Stimulated activated CD4-positive, alpha-beta T cell treated with anti-CD3 and anti-CD28 coated beads, Interleukin-1b, Interleukin-23, amount 100 ng/mL, for 1 hour (primary cell): ENCODE measurements at places on chromosomes 6 and 20.

DNA sequence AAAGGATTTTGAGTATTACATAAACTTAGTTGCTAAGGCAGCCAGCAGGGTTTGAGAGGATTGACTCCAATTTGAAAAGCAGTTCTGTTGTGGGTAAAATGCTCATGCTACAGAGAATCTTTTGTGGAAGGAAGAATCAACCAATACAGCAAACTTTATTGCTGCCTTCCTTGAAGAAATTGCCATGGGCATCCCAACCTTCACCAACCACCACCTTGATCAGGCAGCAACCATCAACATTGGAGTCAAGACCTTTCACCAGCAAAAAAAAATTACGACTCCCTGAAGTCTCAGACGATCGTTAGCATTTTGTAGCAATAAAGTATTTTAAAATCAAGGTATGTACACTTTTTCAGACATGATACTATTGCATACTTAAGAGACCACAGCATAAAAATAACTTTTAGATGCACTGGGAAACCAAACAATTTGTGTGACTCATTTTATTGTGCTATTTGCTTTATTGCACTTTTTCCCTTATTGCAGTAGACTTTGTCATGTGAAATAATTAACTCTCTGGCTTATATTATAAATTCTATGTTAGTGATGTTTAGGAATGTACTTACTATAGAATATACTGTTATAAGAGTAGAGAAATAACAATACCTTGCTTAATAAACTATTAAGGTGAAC, 390.8 kb downstream of the CDKAL1 start:
- DNase-seq: no peak

DNA sequence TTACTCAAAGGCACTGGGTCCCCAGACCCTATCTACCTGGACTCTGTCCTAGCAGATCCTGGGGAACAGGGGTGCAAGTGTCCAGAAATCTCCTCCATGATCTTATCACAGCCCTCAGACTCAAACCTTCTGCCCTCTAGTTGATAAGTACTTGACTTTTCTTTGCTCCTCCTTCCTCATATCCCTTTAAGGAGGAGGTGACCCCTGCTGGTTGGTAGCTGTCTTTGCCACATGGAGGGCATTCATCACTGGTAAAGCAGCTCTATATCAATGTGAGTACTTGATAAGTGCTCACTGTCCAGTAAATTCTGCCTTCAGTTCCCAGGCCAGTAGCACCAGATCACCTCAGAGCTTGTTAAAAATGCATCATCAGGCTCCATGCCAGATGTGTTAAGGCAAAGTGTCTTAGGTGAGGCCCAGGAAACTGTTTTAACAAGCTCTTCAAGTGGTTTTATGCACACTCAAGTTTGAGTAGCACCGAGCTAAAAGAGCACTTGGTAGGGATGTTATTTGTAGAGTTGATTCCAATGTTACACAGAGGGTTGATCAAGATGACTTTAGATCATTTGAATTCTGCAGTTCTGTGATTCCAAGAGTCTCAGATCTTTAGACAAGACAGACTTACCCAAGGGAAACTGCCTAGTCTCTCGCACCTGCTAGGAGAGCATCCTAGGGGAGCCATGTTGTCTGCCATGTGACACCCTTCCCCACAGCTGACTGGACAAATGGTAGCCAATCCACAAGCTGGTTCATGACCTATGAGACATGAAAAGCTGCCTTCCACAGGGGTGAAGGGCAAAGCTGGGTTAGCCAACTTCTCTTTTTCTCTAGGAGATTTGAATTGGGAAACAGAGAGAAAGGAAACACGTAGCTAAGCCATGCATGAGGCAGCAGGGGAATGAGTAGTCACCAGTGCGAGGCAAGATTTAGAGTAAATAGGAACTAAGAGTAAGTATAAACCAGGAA, 18.6 kb downstream of the TREML2 start:
- no peak for DNase-seq

DNA sequence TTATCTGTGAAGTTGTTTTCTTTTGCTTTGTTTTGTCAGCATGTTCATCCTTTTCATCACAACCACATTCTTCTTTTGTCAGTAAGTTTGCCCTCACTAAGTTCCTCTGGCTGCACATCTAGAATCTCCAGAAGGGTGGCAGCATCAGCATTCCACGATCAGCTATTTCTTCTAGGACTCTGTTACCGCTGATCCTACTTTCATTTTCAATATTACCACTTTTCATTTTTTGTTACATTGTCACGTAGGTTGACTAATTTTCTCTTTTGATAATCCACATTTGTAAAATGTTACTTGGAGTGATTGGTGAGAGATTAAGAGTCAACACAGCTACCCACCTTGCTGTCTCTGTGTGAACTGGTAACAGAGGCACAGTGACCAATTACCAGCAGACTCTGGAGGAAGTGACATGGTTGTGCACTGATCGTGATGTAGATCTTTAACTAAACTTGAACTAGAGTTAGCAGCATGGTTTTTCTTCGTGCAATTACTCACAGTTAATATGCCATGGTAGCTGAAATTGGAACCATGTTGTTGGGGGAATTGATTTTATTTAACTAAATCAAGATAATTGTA, 307.9 kb upstream of the SLC35B3 start:
- no peak for DNase-seq

GRCh38 chr6:147015674-147016073, 188.5 kb upstream of the STXBP5 start:
- DNase-seq: no peak

DNA sequence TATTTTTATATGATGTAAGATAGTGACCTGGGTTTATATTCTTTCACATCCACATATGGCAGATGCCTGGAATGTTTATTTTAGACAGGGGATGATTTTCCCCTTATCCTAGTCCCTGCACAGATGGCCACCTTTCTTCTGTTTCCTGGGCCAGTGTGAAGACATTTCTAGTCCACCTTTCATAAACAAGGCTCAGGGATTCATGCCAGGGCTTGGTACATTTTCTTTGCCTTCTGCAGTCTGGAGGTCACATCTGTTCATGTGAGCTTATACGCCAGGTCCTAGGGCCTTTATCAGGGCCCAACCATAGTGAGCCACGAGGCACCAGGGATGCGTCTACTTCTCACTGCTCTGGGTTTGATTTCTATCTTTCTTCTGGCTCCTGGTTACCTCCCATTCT, 38.0 kb upstream of the ERVFRD-1 start:
- no peak for DNase-seq

- no peak for DNase-seq
Observed at GRCh38 chr6:97074785-97075184, 150.3 kb downstream of the KLHL32 start.
